ENCODE measurements at places on chromosomes 5 and 9. TPM values are rescaled to one million over a fixed set of nuclear protein-coding genes. Genes with fewer than 3 reads are reported as not detected.
A peak's percentile ranks its signal among the peaks of the same experiment; 100 is the strongest.

Gene IFNA2
- not detected for polyA plus RNA-seq

DNA sequence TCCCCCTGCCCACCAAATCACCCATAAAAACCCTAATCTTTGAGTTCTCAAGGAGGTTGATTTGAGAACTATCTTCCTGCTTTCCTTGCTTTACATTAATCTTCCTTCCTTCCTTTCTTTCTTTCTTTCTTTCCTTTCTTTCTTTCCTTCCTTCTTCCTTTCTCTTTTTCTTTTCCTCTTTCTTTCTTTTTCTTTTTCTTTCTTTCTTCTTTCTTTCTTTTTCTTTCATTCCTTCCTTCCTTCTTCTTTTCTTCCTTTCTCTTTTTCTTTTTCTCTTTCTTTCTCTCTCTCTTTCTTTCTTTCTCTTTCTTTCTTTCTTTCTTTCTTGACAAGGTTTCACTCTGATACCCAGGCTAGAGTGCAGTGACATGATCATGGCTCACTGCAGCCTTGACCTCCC is 67.3 kb upstream of the CEMIP2 start:
- no peak for DNase-seq

Gene RNF180
- polyA plus RNA-seq: 9.0 TPM

GRCh38 chr9:26856413-26857032 is 36.1 kb downstream of the CAAP1 start:
- DNase-seq: peak; percentile 22

DNA sequence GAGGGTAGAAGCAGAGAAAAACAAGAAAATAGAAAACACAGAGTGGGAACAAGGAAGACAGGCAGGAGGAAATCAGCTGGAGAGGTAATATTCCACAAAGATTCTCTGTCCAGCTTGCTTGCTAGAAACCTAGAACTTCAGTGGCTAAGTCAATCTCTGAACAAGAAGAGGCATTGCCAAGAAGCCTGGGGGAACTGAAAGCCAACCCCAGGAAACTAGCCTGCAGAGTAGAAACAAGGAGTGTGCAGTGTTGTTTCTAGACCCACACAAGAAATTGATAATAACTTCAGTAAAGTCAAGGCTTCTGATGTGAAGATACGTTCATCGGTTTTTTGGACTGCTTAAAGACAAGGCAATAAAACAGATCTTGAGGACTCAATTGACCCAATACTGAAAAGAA is 234.5 kb upstream of the MAP3K1 start:
- DNase-seq: no peak

GRCh38 chr9:16064771-16065170 is 511.9 kb downstream of the CCDC171 start:
- peak; percentile 42 for DNase-seq

- DNase-seq: no peak
These were observed 190.5 kb downstream of the FSTL4 start for GRCh38 chr5:133421806-133422205.

DNA sequence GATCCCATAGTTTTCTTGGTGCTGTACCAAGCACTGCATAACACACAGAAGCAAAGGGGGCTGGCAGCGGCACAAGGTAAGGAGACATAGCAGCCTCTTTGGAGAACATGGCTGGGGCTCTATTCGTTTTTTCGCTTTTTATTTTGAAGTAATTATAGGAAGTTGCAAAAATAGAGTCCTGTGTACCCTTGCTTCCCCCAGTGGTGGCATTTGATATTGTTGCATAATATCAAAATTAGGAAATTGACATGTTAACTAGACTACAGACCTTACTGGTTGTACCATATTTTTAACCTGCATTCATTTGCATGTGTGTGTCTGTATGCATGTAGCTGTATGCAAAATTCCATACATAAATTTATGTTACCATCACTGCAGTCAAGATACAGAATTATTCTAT is 6.6 kb upstream of the UBQLN1 start:
- DNase-seq: no peak

GRCh38 chr9:120926397-120926928 is at the start of gene TRAF1:
Gene TRAF1 (minus strand): TSS chr9:120926796. CDS start chr9:120926075, 721 bp downstream.
- DNase-seq: no peak

DNA sequence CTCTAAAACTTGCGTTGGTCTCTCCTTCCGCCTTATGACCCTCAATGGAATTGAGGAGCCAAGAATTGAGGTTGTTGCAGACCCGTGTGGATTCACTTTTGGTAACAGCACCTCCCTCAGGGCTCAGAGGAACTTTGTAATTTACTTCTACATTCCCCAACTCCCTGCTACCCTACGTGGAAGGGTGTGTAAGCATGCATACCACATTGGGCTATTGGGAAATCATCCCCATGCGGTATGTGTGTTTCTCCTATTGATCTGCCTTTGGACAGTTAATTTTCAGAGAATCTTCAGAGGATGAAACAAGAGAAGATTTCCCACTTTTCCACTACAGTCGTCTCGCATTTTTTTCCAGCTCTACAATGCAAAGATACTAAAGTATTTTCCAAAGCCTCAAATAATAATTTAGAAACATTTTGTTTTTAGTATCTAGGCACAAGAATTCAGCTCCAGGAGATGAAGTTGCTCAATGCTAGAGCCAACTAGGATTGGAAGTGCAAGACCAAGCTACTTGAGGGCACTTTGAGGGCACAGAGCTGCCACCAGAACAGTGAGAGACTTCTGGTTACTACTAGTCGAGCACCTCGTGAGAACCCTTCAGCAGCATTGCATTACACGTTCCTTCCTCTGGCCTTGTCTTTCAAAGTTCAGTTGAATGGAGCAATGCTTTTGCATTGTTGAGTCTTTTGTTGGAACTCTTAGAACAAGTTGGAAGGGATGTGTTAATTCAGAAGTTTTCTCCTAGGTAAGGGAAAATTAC is 3.4 kb downstream of the C1QTNF3 start:
- no peak for DNase-seq

DNA sequence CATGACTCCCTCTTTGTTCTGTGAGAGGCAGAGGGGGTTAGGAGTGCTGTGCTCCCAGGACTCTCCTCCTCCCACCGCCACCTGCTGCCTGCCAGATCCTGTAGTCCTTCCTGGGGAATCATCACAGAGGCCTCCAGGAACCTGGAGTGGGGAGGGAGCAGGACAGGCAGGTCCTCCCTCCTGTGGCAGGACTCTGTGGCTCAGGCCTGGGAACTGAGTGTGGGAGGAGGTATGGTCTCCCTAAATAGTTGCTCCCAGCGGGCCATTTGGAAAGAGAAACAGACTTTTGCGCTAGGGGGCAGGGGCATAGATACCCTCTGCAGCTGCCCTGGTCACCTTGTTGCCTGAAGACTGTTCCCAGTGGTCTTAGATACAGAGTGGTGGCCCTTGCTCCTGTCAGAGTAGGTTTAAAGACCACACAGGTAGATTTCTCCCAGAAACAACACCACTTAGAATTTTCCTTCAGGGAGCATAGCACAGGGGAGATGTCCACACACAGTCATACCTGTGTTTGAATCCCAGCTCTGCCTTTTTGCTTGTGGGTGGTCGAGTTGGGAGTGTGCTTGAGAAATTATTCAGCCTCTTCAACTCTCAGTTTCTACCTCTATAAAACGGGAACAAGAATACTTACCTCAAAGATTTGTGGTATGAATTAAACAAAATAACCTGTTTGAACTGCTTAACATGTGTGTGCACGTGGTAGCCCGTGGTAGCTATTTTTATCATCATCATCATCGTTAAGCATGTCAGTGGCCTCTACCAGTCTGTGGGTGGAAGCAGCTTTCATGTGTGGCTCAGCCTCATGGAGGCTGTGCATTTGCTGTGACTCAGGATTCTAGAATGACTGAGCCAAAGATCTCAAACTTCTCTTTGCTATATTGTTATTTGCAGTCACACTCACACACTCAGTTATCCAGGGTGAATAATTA is 55.8 kb downstream of the SLC22A5 start:
- no peak for DNase-seq

Gene GABBR2
- polyA plus RNA-seq: 1.3 TPM

DNA sequence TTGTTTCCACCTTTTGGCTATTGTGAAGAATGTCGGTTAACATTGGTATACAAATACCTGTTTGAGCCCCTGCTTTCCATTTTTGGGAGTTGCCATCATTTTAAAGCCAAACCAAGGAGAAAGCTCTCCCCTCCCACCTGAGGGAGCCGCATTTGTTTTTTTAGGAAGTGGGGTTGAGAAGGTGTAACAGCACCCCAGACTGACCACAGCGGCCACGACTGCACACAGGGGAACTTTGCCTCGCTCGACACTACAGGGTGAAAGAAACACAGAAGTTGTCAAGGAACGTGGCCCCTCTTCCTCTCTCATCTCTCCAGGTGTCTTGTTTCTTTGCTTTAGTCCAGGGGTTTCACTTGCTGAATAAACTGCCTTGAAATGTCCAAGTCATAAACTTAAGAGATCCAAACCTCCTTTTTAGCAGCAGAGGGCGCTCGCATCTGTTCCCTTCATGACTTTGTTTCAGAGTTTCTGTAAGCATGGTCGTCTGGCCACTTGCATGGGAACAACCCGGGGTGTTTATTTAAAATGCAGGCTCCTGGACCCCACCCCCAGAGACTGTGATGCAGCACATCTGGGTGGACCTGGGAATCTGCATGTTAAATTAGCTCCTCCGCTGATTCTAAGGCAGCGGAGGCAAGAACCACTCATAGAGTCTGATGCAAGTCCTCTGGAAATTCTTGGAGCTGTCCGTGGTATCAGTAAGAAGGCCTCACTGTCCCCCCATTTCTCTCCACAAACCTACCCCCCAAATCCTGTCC is 2.1 kb upstream of the TTLL11 start:
- DNase-seq: peak; percentile 65

DNA sequence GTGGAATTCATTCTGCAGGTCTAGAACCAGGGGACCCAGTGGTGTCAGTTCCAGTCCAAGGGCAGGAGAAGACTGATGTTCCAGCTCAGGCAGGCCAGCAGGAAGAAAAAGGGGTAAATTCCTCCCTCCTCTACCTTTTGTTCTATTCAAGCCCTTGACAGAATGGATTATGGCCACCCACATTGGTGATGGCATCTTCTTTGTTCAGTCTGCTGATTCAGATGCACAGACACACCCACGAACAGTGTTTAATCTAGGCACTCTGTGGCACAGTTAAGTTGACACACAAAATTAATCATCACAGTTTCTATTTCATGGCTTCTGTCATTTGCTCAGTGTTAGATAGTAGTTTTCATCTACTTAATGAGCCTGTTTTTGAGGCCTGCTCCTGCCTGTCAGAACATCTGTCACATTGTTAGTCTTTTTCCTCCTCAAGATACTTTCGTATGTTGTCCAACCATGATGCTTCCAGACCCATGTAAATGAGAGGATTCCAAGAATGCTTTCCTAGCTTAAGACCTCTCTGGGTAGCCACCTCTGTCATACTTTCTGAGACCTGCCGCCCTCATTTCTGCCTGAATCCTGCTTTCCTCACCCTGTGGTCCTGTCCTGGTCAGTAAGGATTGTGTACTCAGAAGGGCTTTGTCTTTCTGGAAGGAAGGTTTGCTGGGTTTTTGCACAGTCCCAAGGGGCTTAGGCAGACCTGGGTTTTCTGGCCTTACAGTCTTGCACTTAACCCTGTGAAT is 72.5 kb downstream of the SPIN1 start:
- DNase-seq: no peak

Gene IL13
- polyA plus RNA-seq: not detected

DNA sequence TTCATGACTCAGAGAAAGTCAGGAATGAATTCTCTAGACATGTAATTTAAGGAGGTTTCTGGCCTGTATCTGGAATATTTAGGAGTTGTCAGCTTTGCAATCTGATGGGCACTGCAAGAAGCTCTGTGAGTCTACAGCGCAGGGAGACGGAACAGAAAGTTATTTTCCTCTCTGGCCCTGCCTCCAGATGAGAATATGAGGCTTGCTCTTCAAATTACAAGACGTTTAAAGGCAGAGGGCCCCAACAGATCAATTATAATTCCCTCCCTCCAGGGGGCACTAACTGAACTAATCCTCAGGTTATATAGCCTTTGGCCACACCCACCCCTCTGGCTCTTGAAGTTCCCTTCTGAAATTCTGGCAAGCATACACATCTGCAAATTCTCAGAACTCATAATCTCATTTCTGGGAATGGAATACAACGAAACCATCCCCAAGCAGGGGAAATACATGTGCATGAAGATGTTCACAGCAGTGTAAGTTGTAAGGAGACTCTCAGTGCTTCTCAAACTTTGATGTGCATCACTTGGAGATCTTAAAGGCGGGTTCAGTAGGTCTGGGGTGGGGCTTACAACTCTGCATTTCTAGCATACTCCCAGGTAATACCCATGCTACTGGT is 307.6 kb downstream of the CWC27 start:
- DNase-seq: no peak

DNA sequence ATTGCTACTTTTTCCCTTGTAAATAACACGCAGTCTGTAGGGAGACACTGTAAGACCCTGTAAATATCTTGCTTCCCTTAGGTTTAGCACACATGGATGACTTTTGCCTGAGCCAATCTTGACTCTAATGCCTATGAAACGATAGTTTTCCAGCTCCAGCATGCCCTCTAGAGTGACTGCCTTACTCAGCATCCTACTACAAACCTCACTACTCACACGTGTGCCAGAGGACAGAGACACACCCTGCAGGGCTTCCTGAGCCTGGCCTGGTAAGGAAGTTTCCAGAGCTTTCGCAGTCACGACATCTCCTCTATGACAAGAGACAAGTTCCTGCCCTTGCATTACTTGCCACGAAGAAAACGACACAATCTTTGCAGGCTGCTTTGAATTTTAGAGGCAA is 138.1 kb downstream of the ATPSCKMT start:
- DNase-seq: peak; percentile 35

Gene C9orf153
- polyA plus RNA-seq: 0.10 TPM

DNA sequence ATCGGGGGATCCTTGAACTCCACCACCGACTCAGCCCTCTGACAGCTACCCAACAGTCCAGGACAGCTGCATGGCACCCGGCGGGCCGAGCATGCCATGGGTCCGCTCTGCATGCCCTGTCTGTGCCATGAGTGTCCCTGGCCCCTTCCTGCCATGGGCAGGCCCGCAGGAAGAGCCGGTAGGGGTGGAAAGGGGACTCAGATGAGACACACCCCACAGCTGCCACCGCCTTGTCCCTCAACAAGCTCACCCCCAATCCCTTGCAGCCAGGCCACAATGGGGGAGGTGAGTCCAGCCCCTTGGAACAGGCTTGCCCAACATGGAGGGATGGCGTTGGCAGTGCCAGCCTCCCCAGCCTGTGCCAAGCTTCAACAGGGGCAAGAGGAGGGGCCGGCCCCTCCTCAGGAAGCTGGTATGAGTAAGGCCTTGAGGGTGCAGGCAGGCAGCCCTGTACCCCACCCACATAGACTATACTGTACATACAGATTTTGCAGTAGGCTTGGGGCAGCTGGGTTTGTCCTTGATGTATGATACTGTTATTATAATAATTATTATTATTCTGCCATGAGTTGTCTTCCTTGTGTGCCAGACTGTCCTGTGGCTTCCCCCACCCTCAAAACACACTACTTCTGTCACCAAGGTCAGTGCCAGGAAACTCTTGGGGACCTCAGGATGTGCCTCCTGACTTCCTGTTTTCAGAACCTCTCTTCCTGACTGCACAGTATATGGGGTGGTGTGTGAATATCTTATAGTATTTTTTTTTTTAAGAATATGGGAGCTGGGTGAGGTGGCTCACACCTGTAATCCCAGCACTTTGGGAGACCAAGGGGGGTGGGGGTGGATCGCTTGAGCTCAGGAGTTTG is 12.0 kb upstream of the SLC34A1 start:
- no peak for DNase-seq

- DNase-seq: no peak
These were observed 161.8 kb downstream of the CAVIN4 start for GRCh38 chr9:100739666-100740065.

Gene SYK
- 35.7 TPM for polyA plus RNA-seq

Gene MAT2B
- 102 TPM for polyA plus RNA-seq

- DNase-seq: no peak
These were observed 45.5 kb upstream of the IL7R start for GRCh38 chr5:35811108-35811741.

Gene ALG2
- polyA plus RNA-seq: 43.1 TPM

GRCh38 chr5:82164176-82164976 is 113.8 kb downstream of the RPS23 start:
- DNase-seq: no peak

All from renal pelvis (tissue), 12 donors.